ENCODE measurements at places on chromosomes 7 and 10. TPM values are rescaled to one million over a fixed set of nuclear protein-coding genes. Genes with fewer than 3 reads are reported as not detected.

Gene ADCYAP1R1
- not detected for total RNA-seq

Gene CLRN3
- not detected for total RNA-seq

Gene DNAJC9
- 14.5 TPM for total RNA-seq

Gene BLOC1S2
- 88.8 TPM for total RNA-seq

Gene CALCR
- total RNA-seq: not detected

Gene COL13A1
- 6.4 TPM for total RNA-seq

GRCh38 chr7:153701678-153702077 lies 350.5 kb upstream of the DPP6 start:
- DNase-seq: no peak
- no peaks in the 10 kb centered on the region for H3K4me1 ChIP-seq
- H3K4me3 ChIP-seq: no peak overlapping the region
- H3K27ac ChIP-seq: no peak overlapping the region

DNA sequence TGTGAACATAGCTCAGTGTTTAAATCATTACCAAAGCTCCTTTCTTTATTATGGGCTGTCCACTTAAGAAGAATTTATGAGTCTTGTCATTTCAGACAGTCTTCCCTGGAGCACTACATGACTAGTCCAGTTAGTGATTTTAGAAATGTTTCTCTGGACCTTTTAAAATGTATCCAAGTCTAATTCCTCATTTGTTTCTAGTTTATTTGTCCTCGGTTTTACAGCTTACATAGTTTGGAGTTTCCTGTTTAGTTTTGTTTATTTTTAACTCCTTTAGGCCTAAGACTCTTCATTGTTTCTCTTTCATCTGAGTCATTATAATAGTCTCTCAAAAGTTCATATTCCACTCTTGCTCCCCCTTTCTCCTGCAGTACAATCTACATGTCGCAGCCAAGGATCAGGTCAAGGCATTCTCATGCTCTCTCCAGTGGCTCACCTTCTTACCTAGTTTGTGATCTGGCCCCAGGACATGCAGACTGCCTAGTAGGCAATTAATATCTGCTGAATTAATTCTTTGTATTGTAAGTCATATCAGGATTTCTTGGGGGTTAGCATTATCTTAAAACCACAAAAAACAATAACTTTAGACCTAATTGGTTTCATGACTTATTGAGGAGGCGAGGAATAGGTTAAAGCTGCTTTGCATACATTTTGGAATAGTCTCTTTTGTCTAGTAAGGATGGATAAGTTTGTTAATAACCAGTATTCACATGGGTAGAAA lies 93.8 kb downstream of the MAPK8 start:
- peaks cover 13% of the 10 kb centered on the region for H3K4me1 ChIP-seq
- H3K27me3 ChIP-seq: no peaks in the 10 kb centered on the region
- no peak for DNase-seq
- H3K27ac ChIP-seq: peak overlapping the region; percentile 16
- no peak overlapping the region for H3K4me3 ChIP-seq
- no peaks in the 10 kb centered on the region for H3K36me3 ChIP-seq

GRCh38 chr10:27356738-27357137 lies 116.1 kb upstream of the ACBD5 start:
- no peak overlapping the region for H3K4me3 ChIP-seq
- no peak for DNase-seq
- no peak overlapping the region for H3K27ac ChIP-seq
- no peaks in the 10 kb centered on the region for H3K36me3 ChIP-seq
- H3K4me1 ChIP-seq: no peaks in the 10 kb centered on the region

DNA sequence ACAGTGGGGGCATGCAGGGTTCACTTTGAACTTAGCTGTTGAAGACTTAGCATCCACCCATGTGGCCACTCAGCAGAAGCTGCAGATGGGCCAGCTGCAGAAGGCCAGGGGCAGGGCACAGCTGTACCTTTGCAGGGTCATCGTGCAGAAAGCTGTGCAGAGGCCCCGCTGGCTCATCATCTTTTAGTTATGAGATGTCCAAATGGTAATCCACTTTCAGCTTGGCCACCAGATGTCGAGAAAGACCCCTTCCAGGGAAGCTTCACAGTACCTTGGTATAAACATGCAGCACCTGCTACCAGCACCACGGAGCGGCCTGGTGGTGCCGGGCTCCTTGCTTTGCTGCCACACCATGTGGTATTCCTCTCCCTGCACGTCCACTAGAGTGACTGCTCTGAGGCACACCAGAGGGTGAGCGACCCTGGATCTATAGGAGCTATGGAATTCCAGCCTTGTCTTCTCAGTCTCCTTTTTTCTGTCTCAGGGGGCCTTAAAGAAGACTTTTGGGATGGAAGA lies 74.2 kb upstream of the LAMB4 start:
- no peaks in the 10 kb centered on the region for H3K27me3 ChIP-seq
- no peak for DNase-seq
- no peak overlapping the region for H3K4me3 ChIP-seq
- H3K27ac ChIP-seq: no peak overlapping the region
- H3K4me1 ChIP-seq: no peaks in the 10 kb centered on the region
- no peaks in the 10 kb centered on the region for H3K36me3 ChIP-seq

DNA sequence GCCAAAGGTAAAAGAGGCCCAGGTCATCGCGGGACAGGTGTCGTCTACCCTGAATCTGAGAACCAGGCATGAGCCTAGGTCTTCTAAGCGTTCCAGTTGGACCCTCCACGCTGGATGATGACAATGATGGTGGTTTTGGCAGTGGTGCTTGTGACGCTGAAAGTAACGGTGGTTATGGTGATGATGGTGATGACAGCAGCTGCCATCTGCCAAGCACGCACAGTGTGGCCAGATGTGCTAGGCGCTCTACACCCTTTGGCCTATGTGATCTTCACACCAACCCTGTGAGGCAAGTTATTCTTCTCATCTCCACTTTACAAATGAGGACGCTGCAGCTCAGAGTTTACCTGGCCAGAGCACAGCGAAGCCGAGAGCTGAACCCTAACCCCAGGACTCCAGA lies 93.9 kb downstream of the FAM53B start:
- H3K27me3 ChIP-seq: no peaks in the 10 kb centered on the region
- H3K36me3 ChIP-seq: no peaks in the 10 kb centered on the region
- no peak for DNase-seq
- H3K27ac ChIP-seq: no peak overlapping the region

DNA sequence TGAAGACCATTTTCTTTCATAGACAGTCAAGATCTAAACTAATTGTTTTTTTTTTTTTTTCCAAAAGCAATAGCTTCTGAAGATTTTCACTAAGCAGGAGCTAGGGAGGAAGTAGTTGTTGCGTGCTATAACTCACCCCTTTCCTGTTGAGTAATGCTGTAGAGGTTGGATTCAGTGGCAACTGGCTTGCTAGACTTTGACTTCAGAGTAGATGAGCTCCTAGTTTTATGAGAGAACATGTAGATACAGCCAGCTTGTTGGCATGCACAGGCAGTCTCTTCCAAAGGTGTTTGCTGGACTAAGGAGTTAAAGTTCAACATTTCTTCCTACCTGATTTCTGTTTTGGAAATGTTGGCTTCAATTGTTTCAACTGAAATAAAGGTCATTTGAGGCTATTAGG lies 66.2 kb upstream of the MXI1 start:
- DNase-seq: no peak
- no peaks in the 10 kb centered on the region for H3K4me1 ChIP-seq
- no peaks in the 10 kb centered on the region for H3K36me3 ChIP-seq
- no peaks in the 10 kb centered on the region for H3K27me3 ChIP-seq

- H3K27me3 ChIP-seq: no peaks in the 10 kb centered on the region
- peaks cover 4% of the 10 kb centered on the region for H3K4me1 ChIP-seq
- H3K36me3 ChIP-seq: no peaks in the 10 kb centered on the region
- DNase-seq: peak; percentile 75
- no peak overlapping the region for H3K4me3 ChIP-seq
These were observed 242.9 kb upstream of the CXCL12 start for GRCh38 chr10:44627591-44628354.
